Dermis blood vessel endothelial cell (primary cell): ENCODE measurements at places on chromosomes 3 and 15.

DNA sequence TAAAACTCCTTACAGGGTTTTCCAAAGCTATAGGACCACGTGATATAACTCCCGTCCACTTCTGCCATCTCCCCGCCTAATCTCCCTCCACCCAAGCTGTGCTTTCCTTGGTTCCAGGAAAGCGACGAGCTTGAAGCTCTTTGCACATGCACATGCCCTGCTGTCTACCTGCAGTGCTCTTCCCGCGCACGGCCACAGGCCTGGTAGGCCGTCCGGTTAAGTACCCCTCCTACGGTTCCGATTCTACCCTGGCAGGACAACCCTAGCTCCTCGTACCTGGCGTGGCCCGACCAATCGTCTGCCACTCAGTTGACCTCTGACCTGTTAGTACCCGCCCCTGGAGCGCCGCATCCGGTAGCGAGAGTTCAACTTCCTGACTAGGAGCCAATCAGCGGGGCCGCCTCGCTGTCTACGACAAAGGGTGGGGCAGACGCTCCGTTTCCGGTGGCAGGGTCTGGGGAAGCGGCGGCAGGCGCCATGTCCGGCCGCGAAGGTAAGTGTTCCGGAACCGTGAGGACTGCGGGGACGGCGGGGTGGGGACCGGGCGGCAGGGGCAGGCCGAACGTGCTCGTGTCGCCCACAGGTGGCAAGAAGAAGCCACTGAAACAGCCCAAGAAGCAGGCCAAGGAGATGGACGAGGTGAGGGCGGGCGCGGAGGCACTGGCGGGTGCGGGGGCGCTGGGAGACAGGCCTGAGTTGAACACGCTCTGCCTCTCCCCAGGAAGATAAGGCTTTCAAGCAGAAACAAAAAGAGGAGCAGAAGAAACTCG is at the start of the genes CCDC51 and TMA7:
TSS of gene CCDC51 (minus strand) at position 300 of the 770 bp plus-strand sequence. CDS start 4,991 bp downstream, outside the sequence.
TSS of gene TMA7 (plus strand) at position 438 of the 770 bp plus-strand sequence. CDS start at position 478, 40 bp downstream.
- peak; percentile 97 for DNase-seq

GRCh38 chr3:113167825-113168801 is 43.2 kb upstream of the BOC start:
- no peak for DNase-seq

GRCh38 chr15:45720183-45720582 is 85.4 kb downstream of the SQOR start:
- DNase-seq: no peak

DNA sequence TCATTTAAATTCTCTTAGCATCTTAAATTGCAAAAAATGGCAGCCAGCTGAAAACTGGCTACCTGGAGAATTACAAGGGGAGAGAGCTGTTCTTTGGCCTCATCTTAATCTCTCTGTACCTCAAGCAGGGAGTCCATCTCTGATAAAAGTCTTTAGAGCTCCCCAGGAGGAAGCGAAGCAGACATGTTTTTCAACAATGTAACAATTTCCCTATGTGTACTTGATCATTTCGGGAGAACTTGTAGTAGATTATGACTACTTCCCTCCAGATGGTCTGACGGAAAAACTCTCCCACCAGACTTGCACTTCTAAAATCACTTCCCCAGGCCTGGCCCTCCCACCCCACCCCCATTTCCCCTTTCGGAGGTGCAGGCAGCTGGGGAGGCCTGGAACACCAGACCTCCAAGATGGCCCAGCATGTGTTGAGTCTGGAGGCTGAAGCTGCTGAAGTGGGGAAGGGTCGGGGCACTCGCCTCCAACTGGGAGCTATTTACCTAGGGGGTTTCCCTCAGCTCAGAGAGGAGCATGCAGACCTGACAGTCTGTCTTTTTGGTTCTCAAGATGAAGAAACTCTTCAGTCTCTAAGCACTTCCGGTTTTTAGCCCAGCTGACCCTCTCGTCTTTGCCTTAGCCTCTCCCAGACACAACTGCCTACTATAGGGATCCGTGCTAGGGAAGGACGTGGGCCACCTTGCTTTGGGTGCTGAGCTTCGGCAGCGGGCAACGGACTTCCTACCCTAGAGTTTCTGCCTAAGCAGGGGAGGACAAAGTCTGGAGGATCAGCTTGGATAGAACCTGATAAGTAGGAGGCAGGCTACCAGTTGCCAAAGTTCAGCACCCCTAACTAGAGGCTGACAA is 164.0 kb upstream of the TBL1XR1 start:
- DNase-seq: no peak

DNA sequence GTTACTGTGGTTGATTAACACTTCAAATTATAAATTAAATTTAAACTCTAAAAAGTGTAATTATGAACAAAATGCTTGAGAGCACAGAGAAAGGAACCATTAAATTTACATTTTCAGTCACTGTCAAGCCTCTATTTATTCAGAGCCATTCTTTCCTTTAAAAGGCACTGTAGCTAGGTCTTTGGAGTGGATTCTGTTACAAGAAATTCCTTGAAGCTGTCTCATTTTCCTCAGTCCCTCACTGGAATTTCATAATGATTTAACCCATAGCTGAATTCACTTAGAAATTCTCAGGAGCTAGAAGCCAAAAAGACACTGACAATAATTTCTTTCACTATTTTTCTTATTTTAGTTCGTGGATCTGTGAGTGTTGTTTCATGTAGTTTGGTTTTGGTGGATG is 81.2 kb upstream of the TCF12 start:
- DNase-seq: no peak

- DNase-seq: no peak
These were observed 204.7 kb downstream of the EPHA3 start for GRCh38 chr3:89312141-89312540.
